ENCODE measurements at places on chromosomes 4 and X.

- no peak for DNase-seq
Measured at GRCh38 chr4:147581606-147582350, 35.4 kb upstream of the TMEM184C start.

DNA sequence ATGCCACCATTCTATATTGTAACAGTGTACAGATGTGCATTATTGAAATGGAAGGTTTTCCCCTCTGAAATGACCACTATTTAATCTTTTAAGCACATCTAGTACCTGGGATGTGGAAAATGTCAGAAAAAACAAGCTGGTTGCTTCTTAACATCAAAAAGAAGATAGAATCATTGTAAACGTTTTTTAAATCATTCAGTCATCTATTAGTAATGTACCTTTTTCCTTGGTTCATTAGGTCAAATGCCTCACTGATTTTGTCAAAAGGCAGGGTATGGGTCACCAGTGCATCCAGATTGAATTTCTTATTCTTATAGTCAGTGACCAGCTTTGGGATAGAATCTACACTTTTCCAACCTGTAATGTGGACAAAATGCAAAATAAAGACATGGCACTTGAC lies 17.7 kb downstream of the ADH4 start:
- no peak for DNase-seq

DNA sequence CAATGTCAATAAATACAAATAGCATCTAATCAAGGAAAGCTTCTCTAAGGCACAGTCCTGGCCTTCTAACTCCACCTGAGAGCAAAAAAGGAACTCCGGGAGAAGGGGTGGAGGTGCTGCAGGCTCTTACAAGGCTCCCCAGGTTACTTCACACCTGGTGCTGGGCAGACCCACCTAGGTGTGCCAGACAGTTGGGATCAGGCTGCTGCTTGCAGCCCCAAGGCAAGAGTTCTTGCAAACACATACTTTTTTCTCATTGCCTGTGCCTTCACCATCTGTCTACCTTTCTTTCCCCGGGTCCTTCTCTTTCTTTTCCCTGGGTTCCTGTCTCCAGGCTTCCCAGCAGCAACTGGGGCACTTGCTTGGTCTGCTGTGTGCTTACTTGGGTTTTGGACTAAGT lies 81.4 kb upstream of the STIM2 start:
- DNase-seq = no peak

DNA sequence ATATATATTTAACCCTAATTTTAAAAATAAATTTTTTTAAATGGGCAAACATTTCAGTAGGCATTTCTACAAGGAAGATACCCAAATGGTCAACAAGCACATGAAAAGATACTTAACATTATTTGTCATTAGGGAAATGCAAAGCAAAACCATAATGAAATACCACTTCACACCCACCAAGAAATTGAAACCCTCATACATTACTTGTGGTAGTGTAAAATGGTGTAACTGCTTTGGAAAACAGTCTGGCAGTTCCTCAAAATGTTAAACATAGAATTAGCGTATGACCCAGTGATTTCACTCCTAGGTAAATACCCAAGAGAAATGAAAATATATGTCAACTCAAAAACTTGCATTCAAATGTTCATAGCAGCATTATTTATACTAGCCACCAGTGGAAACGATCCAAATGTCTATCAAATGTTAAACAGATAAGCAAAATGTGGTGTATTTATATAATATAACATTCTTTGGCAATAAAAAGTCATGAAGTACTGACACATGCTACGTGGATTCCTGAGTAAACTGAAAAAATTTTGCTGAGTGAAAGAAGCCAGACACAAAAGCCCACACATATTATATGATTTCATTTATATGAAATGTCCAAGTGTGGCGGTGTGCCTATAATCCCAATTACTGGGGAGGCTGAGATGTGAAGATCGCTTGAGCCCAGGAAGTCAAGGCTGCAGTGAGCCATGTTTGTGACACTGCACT lies 16.6 kb downstream of the TRIM2 start:
- no peak for DNase-seq

GRCh38 chrX:70405003-70405402 lies 18.1 kb upstream of the GDPD2 start:
- no peak for DNase-seq

GRCh38 chr4:158182736-158183135 lies 9.9 kb upstream of the GASK1B start:
- no peak for DNase-seq

- DNase-seq = no peak
Measured at GRCh38 chrX:38558686-38559085, 2.7 kb upstream of the TSPAN7 start.

- DNase-seq = peak; percentile 4
Measured at GRCh38 chr4:182975806-182976205, 58.6 kb upstream of the DCTD start.

GRCh38 chr4:67531379-67531962 lies 13.8 kb downstream of the CENPC start:
- no peak for DNase-seq

DNA sequence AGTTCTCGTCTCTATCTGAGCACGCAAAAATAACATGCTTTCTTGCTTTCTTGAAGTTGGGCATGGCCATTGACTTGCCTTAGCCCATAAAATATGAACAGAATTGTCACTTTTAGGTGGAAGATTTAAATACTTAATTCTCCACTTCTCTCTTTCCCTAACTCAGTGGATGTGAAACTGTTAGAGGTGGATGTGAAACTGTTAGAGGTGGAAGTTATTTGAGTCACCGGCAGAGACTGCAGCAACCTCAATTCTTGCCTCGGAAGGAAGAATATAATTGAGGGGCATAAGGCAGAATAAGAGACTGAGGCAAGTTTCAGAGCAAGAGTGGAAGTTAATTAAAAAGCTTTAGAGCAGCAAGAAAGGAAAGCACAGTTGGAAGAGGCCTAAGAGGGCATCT lies 2.8 kb upstream of the PARM1 start:
- no peak for DNase-seq

GRCh38 chr4:18042754-18043153 lies 21.2 kb upstream of the LCORL start:
- DNase-seq = no peak

GRCh38 chr4:24798036-24798610 lies 2.8 kb downstream of the SOD3 start:
- DNase-seq = no peak

DNA sequence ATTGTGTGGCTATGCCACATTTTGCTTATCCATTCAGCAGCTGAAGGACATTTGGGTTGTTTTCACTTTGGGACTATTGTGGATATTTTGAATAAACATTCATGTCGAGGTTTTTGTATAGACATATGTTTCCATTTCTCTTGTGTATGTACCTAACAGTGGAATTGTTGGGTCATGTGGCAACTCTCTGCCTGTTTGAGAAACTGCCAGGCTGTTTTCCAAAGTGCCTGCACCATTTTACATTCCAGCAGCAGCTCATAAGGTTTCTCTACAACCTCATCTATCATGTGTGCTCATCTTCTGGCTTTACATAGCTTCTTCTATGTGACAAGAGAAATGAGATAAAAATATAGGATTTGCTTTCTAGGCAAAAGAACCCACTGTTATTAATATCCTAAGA lies 29.5 kb upstream of the TSPAN5 start:
- no peak for DNase-seq

DNA sequence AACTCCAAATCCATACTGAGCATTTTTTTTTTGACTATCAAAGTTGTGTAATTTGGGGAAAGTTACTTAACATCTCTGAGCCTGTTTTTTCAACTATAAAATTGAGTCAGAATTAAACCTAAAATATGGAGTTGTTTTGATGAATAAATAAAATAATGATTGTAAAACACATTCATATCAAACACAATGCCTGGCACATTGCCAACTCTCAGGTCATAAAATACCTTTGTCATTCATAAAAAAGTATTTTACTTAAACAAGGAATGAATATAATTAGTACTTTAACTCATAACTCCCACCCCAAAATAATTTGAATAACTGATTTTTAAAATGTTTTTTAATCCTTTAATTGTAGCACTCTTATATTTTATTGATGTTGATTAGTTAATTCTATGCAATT lies 3.8 kb upstream of the GPR174 start:
- DNase-seq = no peak

- no peak for DNase-seq
Measured at GRCh38 chrX:31988975-31989374, 917.1 kb upstream of the FTHL17 start.

- DNase-seq = no peak
Measured at GRCh38 chrX:16711219-16711811, 1.2 kb downstream of the CTPS2 start.

DNA sequence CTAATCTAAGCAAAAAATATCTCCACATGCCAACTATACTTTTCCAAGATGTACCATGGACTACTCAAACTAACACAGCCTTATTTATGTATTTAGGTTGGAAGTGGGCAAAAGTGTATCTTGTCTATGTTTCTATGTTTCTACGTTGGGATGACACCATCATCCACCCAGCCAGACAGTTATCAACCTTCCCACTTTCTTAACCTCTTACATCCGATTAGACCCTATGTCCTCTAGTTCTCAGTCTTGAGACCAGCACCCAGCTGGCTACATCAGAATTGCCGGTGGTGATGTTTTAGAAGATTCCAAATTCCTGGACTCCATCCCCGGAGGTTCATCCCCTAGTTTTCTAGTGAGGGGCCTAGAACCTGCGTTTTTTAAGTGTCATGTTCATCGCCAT lies 1.0 kb upstream of the AASDH start:
- no peak for DNase-seq

DNA sequence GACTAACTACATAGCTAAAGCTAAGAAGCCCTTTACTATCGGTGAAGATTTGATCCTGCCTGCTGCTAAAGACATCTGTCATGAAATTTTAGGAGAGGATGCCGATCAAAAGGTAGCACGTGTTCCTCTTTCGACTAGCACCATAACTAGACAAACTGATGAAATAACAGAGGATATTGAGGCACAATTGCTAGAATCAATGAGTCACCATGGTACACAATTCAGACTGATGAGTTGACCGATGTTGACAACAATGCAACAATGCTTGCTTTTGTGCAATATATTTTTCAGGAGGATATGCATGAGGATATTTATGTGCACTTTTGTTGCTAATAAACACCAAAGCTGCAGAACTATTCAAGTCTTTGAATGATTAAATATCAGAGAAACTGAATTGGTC lies 24.3 kb downstream of the TBCK start:
- DNase-seq = no peak

DNA sequence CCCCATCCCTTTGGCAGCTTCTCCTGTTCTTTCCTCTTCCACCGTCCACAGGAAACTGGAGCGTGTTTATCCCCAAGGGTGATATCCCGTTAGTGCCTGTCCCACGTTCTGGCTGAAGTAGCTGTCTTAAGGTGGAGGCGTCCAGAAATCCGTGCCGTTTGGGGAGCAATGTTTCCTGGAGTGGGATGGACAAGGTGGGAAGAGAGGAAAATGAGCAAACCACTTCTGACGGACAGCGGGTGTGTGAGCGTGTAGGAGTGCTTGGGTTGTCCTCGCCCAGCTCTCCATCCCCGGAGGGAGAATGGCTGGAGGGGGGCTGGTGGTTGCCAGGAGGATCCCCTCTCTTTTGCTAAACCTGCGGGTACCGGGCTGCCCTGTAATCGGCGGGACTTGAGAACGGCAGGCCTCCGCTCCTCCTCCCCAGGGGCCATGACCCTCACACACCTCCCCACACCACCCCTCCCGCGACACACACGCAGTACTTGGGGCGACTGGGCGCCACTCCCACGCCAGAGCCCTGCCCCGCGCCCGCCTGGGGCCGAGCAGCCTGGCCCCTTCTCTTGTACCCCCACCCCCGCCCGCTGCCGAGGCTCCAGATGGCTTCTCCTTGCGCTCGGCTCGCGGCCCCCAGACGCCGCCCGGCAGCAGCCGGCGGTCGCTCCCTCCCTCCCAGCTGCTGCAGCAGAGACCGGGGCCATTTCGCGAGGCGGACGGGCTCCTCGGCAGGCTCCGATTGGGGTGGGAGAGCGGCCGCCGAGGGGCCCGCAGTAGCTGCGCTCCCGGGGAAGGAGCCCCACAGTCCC lies 13.9 kb upstream of the PRDM8 start:
- DNase-seq = peak; percentile 48

GRCh38 chr4:111776561-111776960 lies 368.7 kb upstream of the FAM241A start:
- no peak for DNase-seq

GRCh38 chr4:40729555-40729954 lies 20.2 kb upstream of the NSUN7 start:
- DNase-seq = no peak

GRCh38 chr4:26813698-26814097 lies 46.9 kb upstream of the STIM2 start:
- no peak for DNase-seq

- DNase-seq = no peak
Measured at GRCh38 chrX:140337263-140337662, 167.6 kb downstream of the SOX3 start.

- DNase-seq = no peak
Measured at GRCh38 chr4:125022855-125023501, 291.8 kb upstream of the FAT4 start.

DNA sequence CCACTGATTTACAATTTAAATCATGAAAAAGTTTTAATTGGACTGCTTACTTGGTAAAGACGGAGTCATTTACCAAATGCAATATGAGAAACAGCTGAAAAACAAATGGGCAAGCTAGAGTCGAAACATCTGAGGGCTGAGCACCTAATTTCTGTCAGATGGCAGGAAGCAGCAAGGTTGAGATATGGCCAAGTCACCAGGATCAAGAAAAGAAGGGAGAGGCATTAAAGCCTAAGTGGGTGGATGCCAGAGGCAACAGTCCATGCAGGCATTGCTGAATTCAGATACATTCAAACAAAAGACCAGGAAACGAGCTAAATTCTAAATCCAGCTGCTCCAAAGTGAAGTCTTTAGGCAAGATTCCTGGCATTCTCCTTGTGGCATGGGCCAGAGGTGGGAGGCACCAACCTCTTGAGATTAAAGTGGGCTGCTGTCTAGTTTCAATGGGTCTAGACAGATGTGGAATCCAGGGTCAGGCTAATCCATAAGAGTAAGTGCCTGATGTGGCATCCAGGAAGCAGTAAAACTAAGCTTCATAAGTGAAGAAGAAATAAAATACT lies 8.0 kb upstream of the ARSJ start:
- DNase-seq = no peak

GRCh38 chr4:69617083-69617694 lies 22.3 kb downstream of the UGT2A2 start:
- no peak for DNase-seq

DNA sequence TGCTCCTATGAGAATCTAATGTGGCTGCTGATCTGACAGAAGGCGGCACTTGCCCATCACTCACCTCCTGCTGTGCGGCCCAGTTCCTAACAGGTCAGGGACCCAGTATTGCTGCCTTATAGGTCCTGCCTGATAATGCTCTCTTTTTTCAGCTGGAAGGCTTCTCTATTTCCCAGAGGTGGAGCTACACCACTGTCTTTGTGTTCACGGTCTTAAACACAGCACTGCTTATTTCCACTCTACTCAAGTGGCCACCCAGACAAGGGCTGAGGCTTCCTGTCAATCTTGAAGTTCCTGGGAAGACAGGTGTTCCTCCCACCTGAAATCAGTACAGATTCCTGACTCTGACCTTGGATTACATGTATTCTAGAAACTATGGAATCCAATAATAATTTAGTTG lies 270.6 kb downstream of the NR3C2 start:
- no peak for DNase-seq

- no peak for DNase-seq
Measured at GRCh38 chr4:7105276-7105675, 37.4 kb upstream of the GRPEL1 start.
